ENCODE measurements at places on chromosomes 3 and 15.

DNA sequence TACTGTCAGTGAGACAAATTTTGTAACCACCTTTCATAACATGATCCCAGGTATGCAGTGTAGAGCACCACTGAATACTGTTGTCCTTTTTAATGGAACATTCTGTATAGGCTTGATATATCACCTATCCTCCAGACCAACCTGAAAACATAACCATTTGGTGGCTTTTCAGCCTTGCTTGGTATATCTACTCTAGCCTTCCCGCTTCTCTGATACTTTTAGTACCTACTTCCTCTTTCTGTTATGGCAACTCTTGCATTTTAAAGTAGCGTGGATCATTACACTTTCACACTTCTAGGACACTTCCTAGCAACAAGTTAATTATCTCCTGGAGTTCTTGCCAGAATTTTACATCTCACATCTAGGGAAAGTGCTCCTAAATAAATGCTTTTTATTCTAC, 226.6 kb upstream of the ROBO1 start:
- DNase-seq, result no peak

- no peak for DNase-seq
Observed at GRCh38 chr3:69059688-69060087, 7.6 kb upstream of the TMF1 start.

- no peak for DNase-seq
Observed at GRCh38 chr3:196753201-196753600, 13.5 kb downstream of the PAK2 start.

DNA sequence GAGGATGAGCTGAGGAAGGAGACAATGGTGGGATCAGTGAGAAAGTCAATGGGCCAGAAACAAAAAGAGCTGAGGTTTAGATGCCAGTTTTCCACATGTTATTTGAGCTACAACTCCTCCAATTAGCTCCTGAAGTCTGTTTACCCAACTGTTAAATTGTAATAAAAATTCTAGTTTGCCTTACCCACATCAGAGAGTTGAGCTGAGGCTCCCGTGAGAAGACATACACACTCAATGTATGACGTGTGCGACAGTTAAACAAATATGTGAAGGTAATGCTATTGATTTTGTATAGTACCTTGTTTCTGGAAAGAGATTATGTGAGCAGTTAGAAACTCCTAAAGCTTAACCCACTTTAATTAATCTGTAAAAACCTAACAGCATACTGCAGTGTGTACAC, 318.1 kb upstream of the GRM7 start:
- DNase-seq, result no peak

DNA sequence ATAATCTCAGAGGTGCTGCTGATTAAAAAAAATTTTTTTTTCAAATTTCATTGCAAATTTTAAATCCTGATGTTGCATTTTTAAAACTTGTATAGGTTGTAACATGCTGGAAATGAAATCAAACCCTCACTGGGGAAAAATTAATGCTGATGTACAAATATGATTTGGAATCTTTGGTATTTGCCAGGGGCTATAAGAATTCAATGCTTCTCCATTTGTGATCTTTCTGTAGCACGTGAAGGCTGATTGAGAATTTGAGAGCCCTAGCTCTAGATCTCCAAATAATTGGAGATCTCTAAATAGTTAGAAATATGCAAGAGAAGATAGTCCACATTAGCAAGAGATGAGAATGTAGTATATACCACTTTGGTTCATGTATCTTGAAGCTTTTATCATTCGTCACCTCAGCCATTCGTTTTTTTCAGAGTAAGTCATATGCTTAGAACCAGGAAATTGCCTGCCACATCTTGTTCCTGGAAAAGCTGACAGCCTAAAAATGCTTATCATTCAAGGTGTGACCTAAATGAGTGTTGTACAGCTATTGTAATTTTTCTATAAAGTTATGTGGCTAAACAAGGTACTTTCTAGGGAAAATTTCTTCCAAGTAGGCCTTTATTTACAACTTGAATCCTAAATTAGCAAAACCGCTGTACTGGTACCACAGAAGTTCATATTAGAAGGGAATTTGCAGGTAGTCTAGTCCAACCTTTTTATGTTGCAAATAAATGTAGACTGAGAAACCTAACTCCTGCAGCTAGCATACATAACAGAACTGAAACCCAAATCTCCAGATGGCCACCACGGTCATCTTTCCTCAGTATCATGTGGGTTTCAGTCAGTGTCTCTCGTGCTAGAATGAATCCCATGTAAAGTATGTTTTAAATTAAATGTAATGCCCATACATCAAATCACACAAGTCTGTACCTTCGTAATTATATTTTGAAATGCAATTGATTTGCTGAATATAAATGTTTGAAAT, 48.5 kb downstream of the FNDC3B start:
- DNase-seq, result no peak

DNA sequence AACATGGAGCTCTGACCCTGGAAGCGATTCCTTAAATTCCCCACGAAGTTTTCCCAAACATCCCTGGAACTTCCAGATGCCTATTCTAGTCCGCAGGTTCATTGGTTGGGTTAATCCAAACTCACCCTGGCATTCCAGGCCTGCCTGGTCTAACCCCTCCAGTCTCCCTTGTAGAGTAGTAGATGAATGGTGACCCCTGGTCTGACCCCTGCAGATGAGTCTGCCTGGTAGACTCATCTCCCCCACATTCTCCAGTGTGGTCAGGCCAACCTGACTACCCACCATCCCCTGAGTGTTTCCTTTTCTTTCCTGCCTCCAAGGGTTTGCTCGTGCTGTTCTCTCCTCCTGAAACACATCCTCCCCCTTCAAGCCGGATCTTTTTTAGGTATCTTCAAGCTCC, 10.8 kb upstream of the HRH1 start:
- no peak for DNase-seq

DNA sequence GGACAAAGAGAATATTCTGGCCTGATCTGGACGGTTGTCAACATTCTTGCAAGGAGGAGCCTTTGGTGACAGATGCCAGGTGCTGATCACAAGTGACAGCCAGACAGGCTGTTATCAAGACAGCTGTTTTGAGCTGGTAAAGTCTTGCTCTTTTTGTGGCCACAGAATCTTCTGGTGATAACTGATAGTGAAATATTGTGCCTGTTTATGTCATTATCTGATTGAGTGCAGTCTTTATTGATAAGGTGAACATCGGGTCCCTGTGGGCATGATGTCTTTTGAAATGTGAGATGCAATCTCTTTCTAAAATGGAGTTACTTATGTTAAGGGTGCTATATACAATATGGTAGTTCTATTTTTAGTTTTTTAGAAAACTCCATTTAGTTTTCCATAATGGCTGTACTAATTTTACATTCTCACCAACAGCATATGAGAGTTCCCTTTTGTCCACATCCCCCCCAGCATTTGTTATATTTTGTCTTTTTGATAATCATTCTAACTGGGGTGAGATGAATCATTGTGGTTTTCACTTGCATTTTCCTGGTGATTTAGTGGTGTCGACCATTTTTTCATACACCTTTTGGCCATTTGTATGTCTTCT, 10.7 kb downstream of the CEP63 start:
- no peak for DNase-seq

GRCh38 chr3:72782521-72782920, 65.7 kb downstream of the SHQ1 start:
- no peak for DNase-seq

GRCh38 chr3:28745436-28745835, 396.8 kb upstream of the AZI2 start:
- DNase-seq, result no peak

DNA sequence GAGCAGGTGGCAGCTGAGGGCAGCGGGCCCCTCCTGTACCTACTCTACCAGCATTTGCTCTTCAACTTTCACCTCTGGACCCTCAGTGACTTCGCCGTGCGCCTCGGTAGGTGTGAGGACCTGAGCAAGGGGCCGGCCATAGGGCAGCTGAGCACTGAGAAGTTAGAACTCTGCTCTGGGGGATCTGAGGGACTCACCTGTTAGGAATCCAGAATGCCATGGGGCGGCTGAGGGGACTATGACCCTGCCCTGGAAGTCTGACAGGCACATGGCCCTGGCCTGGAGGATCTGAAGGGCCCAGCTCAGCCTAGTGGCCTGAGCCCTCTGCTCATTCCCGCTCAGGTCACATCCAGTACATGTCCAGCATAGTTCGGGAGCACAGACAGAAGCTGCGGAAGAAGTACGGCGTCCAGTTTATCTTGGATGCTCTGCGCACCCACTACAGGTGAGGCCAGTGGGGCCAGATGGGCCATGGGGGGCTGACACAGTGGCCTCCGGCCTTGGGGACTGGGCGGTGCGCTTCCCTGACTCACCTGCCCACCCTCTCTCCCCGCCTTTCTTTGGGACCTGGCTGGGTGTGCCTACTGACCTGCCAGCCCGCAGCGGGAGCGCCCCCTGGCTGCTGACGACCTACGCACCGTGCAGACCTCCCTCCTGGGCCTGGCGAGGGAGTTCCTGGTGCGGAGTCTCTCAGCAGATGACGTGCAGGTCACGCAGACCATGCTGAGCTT, 18.8 kb downstream of the NBEAL2 start:
- DNase-seq, result peak; percentile 88

DNA sequence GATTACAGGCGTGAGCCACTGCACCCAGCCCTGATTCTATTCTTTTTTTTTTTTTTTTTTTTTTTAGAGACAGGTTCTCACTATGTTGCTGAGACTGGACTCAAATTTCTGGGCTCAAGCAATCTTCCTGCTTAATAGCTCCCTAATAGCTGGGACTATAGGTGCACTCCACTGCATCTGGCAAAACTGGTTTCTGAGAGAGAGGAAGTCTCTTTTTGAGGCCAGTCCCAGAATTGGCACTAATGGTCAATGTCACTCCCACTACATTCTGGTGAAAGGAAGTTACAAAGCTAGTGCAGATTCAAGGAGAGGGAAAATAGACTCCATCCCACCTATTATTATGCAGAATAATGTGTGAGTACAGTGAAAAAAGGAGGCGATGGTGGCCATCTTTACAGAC, 5.8 kb upstream of the TGFBR2 start:
- DNase-seq, result no peak

DNA sequence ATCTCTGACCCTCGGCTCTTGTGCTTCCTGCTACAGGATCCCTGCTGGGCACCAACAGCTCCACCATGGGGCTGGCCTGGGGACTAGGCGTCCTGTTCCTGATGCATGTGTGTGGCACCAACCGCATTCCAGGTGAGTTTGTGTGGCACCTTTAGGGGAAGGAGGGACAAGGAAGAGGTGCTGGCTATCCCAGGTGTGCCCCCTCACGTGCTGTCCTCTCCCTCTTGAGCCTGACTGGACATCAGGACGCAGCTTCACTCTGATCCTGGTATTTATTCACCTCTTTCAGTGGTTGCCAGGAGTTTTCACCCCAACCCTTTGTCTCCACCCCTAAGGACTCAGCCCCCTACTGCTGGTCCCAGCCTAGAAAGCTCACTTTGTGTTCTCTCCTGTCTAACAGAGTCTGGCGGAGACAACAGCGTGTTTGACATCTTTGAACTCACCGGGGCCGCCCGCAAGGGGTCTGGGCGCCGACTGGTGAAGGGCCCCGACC, 960 bp downstream of the THBS1 start:
- no peak for DNase-seq

DNA sequence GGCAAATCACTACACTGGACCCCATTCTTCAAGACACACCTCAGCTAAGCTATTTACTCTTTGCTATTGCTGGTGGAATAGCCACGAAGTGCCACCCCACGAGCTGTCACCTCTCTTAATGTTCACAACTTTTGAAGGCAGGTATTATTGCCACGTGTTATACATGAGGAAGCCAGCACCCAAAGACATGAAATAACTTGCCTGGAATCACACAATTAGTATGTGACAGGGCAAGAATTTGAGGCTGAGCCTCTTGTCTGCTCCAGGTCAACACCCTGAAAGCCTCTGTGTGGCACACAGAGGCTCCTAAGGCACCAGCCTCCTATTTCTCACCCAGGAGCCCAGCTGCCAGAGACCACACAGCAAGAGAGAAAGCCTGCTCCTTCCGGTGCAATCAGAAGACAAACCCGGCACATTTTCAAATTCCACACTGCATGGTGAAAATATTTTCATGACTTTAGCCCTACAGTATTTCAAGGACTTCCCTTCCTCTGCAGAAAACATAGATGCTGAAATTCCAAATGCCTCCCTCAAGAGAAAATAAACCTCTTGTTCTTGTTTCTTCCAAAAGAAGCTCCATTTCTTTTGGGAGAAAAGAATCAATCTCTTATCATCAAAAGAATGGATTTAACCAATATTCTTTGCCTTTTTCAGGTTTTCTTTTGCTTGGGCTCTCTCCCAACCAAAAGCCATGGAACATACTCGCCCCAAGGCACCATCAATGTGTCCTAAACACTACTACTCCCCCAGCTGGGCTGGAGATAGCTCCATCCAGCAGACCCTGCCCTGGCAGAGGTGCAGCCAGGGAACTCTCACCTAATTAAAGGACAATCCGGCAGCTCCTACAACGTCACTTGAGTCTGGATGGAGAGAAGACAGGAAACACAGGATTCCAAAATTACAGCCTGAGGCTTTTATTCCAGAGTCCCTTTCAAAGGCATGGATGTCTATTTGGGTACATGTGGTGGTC, 84.7 kb upstream of the THBS1 start:
- DNase-seq, result no peak

DNA sequence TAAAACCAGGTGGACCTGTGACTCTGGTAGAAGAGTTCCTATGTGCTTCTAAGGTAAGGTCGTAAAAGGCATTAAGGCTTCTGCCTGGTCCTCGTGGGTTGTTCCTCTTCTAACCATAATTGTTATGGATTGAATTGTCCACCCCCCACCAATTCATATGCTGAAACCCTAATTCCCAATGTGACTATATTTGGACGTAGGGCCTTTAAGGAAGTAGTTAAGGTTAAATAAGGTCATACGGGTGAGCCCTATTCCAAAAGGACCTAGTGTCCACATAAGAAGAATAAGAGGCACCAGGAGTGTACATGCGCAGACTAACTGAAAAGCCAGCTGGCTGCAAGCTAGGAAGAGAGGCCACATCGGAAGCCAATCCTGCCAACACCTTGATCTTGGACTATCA, 1.9 kb downstream of the ADPGK start:
- DNase-seq, result no peak

DNA sequence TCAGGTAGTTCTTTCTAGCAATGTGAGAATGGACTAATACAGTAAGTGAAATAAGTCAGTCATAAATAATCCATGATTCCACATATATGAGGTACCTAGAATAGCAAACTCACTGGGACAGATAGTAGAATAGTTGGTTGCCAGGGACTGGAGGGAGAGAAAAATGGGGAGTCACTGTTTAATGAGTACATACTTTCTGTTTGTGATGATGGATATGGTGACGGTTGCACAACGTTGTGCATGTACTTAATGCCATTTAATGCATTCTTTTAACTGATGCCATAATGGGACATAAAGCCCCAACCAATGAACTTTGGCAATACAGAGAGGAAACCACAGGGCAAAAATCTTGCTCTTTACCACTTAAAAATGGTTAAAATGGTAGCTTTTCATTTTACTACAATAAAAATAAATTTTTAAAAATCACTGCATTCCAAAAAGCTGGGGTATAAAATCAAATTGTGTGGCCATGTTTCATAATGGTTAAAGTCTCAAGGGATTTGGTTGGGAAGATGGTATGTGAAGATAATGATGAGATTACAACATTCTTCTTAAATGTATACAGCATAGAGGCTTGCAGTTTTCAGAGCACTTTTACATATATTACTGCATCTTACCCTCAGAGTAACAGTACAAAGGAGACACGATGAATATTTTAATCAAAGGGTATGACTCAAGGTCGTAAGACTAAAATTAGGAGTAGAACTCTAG, 45.2 kb downstream of the ADAM10 start:
- no peak for DNase-seq

- DNase-seq, result no peak
Observed at GRCh38 chr3:117932441-117932840, 1102.2 kb downstream of the IGSF11 start.

GRCh38 chr3:98445949-98446406, 17.0 kb upstream of the OR5K1 start:
- DNase-seq, result no peak

GRCh38 chr3:153596401-153596800, 434.4 kb downstream of the RAP2B start:
- no peak for DNase-seq

All from CD4-positive, alpha-beta T cell treated with Interleukin-17A for 4 hours (primary cell).